ENCODE measurements at places on chromosomes 13 and 19.

- no peak for DNase-seq
Observed at GRCh38 chr13:43597599-43597945, 189.2 kb downstream of the ENOX1 start.

- DNase-seq: no peak
Observed at GRCh38 chr13:108121406-108121805, 93.9 kb downstream of the LIG4 start.

- DNase-seq: no peak
Observed at GRCh38 chr13:28636069-28636468, 22.9 kb upstream of the POMP start.

GRCh38 chr13:76775088-76775740 lies 111.0 kb downstream of the KCTD12 start:
- no peak for DNase-seq

- no peak for DNase-seq
Observed at GRCh38 chr19:53357821-53358581, 7.5 kb upstream of the ZNF525 start.

DNA sequence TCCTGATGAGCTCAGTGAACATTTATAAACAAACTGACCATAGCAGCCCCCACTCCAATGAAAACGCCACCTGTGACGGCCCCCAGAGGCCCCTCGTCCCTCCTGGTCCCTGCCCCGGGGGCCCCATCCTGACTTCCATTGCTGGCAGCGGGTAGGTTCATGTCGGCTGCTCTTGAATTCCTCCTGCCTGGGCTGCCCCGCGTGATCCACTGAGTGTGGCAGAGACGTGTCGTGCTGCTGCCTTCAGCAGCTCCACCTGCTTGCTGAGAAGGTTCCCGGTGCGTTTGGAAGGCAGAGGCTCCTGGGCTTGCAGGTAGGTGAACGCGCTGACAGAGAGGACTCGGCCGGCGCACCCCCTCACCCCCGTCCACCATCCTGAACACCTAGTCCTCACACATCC lies 11.6 kb downstream of the C2CD4C start:
- no peak for DNase-seq

DNA sequence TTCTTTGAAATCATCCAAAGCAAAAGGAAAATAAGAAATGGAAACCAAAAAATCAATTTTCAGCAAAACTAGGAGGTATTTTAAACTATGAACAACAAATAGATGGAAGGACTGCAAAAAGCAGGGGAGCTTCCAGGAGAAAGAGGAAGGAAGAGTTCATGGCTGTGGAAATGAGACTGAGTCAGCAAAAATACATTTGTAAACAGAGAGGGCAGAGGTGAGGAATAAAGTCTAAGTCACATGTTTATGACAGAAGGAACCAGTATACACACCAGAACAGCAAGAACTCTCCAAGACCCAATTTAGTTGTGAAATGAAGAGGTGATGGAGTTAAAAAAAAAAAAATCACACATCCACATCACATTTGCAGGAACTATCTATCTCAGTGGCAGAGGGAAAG lies 69.6 kb downstream of the RNASEH2B start:
- DNase-seq: no peak

DNA sequence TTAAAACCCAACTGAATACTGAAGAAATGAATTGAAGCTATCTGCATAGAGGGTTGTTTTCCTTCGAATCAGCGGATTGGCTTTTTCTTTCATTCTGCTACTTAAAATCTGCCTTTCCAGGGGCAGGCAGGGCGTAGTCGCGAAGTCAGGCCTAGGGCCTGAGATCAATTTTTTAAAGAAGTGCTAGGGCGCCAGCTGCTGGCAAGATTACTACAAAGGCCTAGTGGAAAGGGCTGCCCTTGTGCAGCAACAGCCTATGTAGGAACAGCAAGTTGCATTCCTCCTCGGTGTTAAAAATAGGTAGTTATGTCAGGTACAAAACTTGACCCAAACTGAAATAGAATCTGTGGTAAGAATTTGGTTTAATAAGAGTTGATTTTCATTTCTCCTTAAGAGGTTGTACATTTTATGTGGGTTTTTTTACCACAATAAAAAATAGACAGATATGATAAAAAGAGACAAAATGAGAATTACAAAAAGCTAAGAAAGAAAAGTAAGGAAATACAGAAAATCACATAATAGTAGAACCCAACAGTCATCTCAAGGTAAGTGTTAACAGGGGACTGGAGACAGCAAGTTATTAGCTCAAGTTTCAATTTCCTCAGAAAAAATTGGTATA lies 9.5 kb upstream of the URAD start:
- no peak for DNase-seq

GRCh38 chr13:32537580-32538142 lies 934 bp downstream of the N4BP2L2 start:
- peak; percentile 7 for DNase-seq

DNA sequence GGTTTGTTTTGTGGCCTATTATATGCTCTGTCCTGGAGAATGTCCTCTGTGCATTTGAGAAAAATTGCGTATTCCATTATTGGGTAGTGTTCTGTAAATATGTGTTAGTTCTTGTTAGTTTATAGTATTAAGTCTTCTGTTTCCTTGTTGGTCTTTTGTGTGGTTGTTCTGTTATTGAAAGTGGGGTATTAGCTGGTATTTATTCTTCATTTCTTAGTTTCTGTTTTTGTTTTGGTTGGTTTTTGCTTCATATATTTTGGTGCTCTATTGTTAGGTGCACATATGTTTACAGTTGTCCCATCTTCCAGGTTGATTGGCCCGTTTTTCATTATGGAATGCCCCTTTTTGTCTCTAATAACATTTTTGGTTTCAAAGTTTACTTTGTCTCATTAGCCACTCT lies 77.3 kb downstream of the DNAJC15 start:
- no peak for DNase-seq

- no peak for DNase-seq
Observed at GRCh38 chr19:2274931-2275535, 6.9 kb downstream of the PEAK3 start.

DNA sequence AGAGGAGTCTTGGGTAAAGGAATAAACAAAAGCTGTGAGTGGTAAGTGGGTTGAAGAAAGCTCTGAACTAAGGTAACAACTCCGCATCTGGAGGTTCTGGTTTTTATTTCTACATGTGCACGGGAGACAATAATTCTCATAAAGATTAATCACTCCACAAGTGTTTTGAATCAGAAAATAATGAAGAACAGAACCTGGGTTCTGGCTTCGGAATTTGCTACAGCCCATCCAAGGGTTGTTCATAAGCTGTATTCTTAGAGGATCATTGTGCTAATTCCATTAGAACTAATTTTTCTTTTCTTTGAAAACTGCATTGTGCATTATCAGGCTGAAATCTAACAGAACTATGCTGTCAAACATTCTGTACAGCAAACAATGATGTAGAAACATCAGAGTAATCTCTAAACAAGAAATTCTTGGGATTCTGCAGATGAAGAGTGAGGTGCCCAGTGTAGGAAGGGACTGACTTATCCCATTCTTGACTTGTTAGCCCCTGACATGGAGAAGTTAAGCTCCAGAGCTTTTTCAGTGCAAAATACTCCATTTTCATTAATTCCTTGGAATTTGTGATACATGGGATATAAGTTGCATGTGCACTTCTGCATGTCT lies 368.2 kb downstream of the COG6 start:
- no peak for DNase-seq

- DNase-seq: no peak
Observed at GRCh38 chr13:68232351-68233130, 1002.4 kb upstream of the PCDH9 start.

DNA sequence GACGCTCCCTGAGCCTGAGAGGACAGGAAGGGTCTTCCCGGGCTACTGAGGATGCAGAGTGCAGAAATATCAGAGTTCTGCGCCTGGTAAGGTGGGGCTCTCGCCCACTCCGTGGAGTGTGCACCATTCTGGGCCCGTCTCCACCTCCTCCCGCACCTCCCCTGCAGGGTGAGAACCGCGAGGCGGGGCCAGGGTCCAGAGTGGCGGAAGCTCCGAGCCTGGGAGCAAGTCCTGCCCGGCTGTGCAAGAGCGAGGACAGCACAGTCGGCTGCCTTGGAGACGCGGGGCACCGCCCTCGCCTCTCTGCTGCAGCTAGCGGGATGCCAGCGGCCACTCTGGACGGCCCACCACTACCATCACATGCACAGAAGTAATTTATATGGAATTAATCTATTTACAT lies 2304.4 kb downstream of the PCDH9 start:
- no peak for DNase-seq

DNA sequence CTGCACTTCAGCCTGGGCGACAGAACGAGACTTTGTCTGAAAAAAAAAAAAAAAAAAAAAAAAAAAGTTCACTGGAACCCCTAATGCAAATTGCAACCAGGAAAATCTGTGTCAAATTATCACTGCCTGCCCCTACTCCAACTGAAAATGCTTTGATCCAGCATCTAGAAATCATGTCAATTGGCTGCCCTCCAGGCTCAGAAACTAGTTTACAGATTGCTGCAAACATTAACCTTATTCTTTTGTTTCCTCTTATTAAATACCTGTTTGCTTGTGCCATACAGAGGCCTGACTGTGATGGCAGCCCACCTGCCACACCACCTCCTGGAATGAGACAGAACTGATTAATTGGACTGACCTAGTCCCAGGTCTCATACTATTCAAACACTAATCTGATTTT lies 18.6 kb upstream of the AKT2 start:
- no peak for DNase-seq

GRCh38 chr13:74169676-74170075 lies 35.5 kb upstream of the KLF12 start:
- DNase-seq: no peak

DNA sequence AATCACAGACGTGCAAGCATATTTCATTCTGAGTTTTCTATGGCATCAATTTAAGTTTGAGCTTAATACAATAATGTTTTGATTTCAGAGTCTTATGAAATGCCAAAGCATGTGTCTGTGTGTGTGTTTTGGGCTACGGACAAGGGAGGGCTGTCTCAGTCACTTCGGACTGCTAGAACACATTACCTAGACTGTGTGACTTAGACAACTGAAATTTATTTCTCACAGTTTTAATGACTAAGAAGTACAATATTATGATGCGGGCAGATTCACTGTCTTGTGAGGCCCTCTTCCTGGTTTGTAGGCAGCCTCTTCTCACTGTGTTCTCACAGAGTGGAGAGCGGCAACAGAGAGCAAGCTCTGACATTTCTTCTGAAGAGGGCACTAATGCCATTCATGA lies 1202.0 kb downstream of the EFNB2 start:
- DNase-seq: no peak

DNA sequence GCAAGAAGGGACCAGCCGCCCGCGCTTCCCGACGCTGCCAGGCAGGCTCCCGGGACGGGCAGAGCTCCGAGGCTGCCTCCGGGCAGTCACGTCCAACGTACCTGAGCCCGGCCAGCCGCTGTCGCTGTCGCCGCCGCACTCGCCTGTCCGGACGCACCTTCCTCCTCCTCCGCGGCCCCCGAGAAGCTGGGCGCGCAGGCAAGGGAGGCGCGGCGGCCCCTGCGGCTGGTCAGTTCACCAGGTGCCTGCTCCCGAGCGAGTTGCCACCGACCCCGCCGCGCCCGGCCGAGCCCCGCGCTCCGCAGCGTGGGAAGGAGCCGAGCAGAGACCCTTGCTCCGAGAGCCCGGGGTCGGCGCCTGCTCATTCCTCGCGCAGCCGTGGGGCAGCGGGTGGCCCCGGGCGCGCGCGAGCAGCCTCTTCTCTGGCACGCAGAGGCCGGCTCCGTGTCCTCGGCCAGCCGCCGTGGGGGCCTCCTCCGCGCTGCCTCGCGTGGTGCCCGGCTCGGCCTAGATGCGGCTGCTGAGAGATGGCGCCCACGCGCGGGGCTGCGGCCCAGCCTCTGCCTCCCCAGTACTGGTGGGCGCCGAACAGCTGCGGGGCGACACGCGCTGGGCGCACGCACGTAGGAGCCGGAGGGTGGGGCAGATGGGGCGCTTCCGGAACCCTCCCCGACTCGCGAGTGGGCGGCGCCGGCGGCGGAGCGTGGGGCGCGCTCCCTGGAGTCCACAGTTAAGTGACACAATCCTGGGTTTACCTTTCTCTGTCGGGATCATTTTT lies 419.4 kb downstream of the UQCRFS1 start:
- DNase-seq: no peak

GRCh38 chr13:33352526-33352925 lies 67.0 kb upstream of the STARD13 start:
- no peak for DNase-seq

DNA sequence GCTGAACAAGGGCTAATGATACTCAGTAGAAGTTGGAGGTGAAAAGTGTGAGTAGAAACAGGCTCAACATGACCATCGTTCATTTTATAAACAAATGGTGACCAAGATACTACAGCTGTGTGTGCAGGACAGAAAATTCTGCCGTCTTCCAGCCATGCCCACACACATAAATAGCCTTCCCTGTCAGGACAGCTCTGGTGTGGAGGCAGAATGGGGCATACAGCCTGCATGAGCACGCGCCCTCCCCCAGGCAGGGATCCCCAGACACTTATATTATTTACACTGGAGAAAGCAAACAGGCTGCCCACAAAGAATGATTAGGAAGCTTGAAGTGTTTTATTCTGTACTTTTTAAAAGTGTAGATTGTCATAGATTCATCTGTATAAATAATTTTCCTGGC lies 20.4 kb downstream of the GJA3 start:
- DNase-seq: no peak

DNA sequence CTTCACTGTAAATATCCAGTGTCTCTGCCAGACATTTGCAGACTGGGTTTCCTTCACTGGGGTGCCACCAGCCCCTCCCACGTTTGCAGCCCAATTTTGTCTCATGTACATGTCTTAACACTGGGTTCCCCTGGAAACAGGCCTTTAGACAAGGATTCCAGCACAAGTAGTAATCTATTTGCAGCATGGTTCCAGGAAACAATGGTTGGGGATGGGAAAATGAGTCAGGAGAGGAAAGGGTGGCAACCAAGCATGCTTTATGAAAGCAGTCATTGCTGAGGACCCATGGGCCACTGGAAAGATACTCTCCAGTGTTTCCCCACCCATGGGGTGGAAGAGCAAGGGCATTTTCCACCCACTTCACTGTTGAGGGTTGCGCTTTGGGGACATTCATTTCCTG lies 53.6 kb upstream of the FARP1 start:
- no peak for DNase-seq

DNA sequence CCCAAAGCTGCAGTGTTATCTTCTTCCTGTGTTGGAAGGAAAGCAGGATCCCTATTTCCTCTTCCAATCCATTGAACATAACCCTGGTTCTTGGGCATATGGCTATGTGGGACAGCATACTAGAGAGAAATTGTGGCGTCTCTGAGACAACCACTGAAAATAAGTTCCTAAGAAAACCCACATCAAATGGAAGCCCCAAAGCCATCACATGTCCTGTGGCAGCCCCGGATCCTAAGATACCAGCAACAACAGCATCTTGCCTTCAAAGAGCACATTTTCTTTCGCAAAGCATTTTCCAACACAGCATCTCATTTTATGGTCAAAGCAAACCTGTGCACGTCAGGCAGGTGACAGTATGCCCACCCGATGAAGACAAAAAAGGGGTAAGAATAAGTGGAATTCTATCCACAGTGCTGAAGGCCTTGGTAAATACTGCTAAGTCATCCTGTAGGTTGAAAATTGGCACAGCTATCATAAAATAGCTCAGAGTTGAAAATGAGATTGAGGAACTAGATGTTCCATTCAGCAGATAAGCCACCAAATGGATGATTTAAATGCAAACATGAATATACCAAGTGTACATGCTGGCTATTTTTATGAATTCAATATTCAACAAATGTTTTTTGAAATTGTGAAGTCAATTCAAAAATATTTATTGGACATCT lies 232.2 kb downstream of the DLEU7 start:
- no peak for DNase-seq

GRCh38 chr13:52118595-52118994 lies 10.3 kb downstream of the NEK5 start:
- no peak for DNase-seq
